ENCODE measurements at places on chromosomes 12 and 14.
A peak's percentile ranks its signal among the peaks of the same experiment; 100 is the strongest.

- no peak for DNase-seq
Measured at GRCh38 chr12:68260153-68260552, 6.7 kb upstream of the IL22 start.

DNA sequence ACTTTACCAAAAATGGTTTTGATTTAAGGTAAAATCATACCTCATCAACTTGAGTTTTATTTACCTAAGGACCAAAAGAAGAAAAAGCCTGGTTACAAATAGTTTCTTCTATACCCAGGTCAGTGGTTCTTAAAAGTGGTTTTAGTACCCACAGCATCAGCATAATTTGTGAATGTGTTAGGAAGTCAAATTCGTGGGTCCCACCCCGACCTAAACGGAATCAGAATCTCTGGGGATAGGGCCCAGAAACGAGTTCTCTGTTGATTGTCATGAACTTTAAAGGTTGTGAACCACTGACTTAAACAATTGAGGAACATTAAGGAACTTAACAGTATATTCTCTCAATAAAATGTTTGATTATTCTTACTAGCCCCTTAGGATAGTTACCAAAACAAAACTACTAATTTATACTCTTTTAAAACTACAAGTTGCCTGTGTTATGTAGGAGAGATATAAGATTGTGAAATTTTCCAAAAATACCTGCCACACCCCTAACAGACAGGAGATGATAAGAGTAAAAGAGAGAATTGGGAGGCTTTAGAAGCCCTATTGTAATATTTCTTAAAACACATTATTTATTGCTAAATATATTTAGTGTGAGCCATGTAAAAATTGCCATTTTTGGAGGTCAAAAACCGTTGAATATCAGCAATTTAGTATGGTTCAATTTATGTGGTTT is 669 bp upstream of the SLC25A21 start:
- DNase-seq = no peak

GRCh38 chr12:93441081-93441616 is 598 bp downstream of the UBE2N start:
- DNase-seq = peak; percentile 60

DNA sequence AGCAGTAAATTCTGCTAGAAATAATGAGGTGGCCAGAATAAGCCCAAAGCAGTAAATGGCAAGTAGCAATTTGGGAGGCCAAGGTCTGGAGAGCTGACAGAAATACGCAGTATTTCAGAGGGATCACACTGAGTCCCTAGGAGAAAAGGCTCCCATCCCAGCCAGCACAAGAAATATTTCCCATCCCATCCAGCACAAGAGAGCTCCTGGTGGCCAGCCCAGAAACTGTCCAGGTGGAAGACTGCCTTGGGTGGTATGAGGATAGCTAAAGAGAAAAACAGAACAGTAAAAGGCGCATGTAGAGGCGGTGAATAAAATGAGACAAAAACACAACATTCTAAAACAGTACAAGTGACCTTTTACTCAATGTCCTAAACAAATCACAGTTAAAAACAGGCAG is 120.7 kb downstream of the HECTD4 start:
- DNase-seq = no peak

GRCh38 chr12:85575120-85576096 is 260.8 kb downstream of the RASSF9 start:
- DNase-seq = peak; percentile 80

- no peak for DNase-seq
Measured at GRCh38 chr12:21025656-21026055, 105.3 kb upstream of the SLCO1B1 start.

DNA sequence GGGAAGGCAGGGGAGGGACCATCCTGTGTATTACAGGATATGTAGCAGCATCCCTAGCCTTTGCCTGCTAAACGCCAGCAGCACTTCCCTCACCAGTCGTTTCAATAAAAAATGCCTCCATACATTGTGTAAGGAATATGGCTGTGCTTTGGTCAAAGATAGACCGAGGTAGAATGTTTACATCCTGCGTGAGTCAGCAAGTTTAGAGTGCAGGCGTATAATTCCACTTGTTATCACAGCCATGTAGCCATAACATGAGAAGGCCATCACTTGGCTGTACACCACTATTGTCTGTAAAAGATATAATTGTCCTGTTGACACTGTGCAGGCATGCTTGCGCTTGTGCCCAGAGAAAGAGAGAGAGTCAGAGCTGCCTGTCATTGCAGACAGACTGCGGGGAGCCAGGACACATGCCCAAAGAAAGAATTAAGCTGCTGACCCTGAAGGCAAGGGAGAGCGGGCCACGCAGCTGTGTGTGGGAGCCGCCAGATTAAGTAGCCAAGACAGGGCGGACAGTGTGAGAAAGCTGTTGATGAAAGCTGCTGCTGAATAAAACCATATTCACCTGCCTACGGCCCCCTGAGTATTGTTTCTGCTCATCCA is 68.4 kb downstream of the CRACR2A start:
- no peak for DNase-seq

- no peak for DNase-seq
Measured at GRCh38 chr14:103491691-103492090, 30.9 kb downstream of the CKB start.
